ENCODE measurements at places on chromosomes 3 and 15.

- DNase-seq = no peak
These were observed 4.2 kb downstream of the PLXNA1 start for GRCh38 chr3:126987129-126987528.

GRCh38 chr3:65886391-65886790 is 152.3 kb downstream of the MAGI1 start:
- no peak for DNase-seq

DNA sequence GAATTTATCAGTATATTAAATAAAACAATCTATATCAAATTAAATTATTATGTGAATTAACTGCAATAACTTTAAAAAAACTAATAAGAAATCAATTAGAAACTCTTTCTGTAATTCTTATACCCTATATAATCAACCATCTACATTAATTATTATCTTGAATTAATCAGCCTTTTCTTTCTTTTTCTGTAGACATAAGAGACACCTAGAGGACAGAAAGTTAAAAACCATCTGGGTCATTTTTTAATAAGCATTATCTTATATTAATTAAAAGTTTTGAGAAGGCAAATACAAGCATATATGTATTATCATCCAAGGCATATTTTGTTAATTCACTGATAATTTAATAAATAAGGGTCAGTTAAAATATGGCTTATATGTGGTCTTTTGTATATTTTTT is 24.2 kb upstream of the SLC25A26 start:
- DNase-seq = no peak

DNA sequence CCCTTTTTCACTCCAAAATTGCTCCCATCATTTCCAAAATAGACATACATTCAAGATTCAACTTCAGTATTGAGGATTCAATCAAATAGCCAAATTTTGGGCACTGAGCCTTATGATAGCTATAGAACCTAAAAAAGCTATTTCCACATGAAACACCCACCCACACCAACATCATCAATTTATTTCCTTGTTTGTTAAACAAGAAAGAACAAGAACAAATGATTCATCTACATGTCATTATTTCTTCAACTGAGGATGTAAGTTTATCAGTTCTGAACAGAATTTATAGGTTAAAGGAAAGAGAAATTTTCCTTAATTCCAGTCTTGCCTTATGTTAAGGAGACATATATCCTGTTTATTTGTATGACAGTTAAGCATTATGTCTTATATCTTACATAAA is 32.2 kb downstream of the DPPA2 start:
- no peak for DNase-seq

Measured in activated CD4-positive, alpha-beta memory T cell treated with anti-CD3 and anti-CD28 coated beads for 36 hours (primary cell).